ENCODE measurements at places on chromosomes 7 and 10.

GRCh38 chr7:148721390-148721789 is 22.7 kb downstream of the CUL1 start:
- no peak for DNase-seq

DNA sequence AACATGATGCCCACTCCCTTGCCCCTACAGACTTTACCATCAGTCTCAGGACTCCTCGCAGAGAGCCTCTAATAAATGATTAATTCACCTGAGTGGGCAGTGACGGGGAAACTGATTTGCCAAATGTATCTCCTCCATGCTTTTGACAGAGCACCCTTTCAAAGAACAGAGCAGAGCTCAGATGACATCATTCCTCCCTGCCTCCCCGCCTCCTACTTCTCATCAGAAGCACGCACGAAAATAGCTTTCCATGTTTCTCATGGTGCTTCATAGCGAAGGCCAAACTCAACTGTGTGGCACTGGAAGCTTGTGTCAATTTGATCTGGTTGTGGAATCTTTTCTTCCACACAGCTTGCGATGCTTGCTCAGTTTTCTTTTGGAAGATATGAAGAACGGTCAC is 442.5 kb downstream of the RPS24 start:
- no peak for DNase-seq

DNA sequence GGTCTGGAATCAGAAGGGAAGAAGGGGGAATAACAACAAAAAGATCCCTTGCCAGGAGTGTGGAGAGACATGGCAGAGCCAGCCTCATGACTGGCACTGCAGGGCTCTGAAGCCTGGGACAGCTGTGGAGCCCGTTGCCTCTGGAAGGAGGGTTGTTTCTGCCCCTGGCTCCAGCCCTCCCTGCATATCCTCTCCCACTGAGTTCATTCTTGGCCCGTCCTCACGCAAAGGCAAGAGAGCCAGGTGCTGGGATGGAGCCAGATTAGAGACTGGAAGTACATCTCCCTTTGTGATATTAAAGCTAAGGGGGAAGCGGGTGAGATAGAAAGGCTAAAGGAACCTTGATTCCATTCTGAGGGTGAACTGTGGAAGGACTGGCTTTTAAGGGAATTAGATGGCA is 141.5 kb upstream of the NPVF start:
- DNase-seq, result no peak

GRCh38 chr7:108360058-108360800 is 96.0 kb downstream of the NRCAM start:
- DNase-seq, result no peak

DNA sequence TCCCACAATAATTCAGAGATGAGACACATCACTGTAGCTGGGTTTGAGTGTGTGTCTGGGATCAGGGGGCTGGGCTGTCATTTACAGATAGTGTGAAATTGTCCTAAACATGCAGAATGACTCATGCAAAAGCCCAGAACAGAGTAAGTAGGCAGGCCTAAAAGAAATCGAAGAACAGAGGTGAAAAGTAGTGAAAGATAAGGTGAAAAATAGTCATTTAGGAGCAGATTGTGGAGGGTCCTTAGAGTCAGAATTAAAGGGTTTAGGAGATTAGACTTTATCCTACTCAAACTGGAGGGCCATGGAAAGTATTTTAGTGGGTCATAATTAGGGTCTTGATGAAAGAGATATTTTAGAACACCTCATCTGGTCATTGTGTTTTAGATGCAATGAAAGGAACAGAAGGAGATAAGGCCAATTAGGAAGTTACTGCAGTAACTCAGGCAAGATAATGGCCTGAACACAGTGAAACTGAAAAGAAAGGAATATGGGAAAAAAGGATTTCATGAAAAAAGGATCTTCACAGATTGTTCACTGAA is 58.3 kb upstream of the NEBL start:
- no peak for DNase-seq

GRCh38 chr10:104240078-104240477 is 7.9 kb upstream of the CFAP43 start:
- DNase-seq, result no peak

- no peak for DNase-seq
Observed at GRCh38 chr7:452226-452751, 67.4 kb downstream of the PDGFA start.

DNA sequence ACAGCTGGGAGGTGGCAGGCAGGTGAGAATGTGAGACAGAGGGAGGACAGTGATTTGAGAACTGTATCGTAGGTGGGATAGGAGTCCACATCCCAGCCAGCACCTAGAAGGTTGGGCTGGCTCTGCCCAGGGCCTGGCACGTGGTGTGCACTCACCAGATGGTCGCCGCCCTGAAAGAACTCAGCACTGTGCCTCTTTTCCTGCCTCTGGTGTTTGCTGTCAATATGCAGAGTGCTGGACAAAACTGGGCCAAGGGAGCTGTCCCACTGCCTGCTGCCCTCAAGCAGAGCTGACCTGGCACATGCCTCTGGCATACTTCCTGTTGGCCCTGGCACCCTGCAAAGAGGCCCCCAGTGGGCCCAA is 36.8 kb downstream of the CHST3 start:
- DNase-seq, result no peak

DNA sequence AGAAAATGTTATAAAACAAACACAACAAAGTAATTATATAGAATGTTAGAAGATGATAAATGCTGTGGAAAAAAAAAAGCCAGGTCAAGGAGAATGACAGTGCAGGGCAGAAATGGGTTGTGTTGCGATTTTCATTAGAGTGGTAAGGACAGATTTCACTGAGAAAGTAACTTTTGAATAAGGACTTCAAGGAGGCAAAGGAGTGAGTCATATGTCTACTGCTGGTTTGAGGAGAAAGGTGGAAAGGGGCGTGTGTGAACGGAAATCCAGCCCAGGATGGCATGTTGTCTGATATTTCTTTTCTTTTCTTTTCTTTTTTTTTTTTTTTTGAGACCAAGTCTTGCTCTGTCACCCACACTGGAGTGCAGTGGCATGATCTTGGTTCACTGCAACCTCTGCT is 12.3 kb upstream of the DLD start:
- no peak for DNase-seq

GRCh38 chr7:81956520-81956919 is 186.7 kb upstream of the HGF start:
- no peak for DNase-seq

DNA sequence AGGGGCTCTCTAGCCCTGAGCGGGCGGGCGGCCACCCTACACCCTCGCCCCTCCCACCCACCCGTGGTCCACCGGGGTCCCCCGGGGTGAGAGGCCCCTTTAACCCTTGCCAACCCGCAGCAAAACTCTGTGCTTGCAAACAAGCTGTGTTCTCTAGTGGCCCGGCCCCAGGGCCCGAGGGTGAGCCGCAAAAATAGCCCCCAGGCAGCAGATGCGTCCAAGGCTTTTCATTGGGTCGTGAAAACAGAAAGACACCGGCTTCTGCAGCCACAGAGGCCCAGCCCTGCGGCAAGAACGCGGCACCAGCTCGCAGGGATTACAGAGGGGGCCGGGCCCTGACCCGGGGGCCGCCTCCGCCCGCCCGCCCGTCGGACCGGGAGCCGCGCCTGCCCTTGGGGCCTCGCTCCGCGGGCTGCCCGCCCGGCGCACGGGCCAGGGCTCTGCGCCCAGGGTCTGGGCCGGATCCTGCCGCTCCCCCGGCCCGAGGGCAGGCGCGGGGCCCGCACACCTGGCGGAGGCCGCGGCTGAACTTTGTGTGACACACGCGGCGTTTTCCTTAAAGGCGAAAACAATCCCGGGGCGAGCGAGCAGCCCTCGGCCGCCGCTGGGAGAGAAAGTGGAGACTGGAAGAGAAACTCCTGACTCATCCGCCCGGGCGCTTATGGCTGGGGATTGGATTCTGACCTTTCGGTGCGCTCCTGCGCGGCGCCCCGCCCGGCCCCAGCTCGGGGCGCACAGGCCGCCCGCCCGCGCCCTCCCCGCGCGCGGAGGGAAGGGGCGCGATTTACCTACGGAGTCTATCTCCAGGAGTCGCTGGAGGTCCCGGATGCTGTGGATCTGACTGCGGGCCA is 2.8 kb downstream of the PDGFA start:
- DNase-seq, result no peak

DNA sequence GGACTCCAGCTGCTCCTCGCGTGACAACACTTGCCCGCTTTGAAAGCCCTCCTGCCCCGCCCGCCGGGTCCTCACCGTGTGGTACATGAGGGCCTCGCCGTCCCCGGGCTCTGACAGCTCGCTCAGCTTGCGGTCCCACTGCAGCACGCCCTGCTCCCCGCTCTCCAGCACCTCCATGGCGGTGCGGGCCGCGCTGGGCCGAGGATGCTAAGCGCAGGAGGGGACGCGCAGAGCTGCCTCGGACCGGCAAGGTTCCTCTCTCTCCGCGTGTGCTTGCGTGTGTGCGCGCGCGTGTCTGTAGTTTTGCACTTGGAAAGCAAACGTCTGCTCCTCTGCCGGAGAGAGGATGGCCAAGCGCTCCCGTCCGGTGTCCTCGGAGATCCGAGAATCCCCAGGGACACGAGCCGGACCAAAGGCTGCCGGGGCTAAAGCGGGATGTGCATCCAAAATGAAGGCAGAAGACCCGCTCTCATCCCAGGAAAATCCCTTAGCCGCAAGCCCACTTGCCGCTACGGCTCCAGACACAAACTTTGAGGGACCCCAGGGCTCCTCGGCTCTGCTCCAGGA is at the start of gene CREB3L2:
TSS of gene CREB3L2 (minus strand) at position 558 of the 567 bp plus-strand sequence. CDS start at position 177, 381 bp downstream.
- no peak for DNase-seq

DNA sequence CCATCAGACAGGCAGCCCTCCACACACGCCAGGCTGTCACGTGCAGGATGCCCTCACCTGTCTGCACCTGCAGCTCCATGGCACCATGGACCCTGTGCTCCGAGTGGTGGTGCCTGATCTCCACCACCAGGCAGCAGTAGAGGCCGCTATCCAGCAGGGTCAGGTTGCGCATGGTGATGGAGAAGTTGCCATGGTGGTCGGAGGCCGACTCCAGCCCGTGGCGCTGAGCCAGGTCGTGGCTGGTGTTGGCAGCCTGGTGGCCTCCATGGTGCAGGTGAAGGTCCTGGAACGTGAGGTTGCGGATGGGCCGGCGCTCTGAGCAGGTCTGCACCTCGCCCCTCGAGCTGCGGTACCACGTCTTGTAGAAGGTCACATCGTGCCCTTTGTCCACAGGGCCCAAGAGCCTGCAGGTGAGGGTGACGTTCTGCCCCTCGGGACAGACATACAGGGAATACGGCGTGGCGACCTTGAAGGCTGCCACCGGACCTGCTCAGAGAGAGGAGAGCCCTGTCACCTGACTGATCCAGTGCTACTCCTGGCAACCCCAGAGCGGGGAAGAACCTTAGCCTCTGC is 11.7 kb downstream of the VSIR start:
- no peak for DNase-seq

DNA sequence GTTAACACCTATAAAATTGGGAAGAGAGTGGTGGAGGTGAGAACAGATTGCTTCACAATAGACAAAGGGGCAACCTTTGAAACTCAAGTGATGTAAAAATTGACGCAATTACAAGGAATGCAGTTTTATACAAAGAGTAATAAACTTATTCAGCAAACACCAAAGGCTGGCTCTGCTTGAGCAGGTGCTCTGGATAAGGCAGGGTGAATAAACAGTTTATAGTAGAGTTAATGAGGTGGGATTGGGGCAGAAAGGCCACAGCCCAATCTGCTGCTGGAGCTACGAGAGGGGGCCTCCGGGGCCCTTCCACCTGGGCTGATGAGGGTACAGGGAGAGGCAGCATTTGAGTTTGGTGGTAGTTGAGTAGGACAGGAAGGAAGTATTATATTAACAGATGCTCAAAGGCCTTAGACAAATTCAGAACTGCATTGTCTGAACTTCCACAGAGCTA is 6.0 kb downstream of the MUC12 start:
- no peak for DNase-seq

DNA sequence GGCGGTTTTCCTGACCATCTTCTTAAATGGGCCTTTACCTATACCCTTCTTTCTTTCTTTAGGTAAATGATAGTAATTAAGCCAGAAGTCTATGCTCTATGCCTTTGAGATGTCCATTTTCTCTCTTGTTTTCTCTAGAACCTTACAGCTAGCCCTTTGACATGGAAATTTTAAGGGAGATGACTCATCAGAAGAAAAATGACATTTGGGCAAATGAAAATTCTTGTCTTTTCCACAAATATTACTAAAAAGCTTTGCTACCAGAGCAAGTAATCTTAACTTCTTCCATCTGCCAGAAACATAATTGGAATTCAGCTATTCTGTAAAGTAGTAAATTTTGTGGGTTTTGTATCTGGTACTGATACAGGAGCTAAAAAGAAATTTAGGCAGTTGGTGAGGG is 59.5 kb downstream of the CCDC3 start:
- DNase-seq, result no peak

GRCh38 chr7:127600885-127601284 is 7.3 kb downstream of the FSCN3 start:
- DNase-seq, result no peak

DNA sequence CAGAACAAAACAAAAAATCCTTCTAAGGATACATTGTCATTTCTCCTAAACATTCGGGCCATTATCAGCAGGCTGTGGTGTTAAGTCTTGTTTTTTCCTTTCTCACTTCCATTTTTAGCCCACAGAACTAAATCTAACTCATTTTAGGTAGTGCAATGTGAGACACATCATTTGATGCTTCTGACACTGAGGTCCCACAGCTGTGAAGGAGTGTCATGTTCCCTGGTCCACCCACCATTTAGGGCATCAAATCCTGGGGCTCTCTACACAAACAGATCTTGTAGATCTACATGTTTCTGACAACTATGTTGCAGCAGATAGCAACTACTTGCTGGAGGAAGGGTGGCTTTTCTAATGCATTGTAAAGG is 232.5 kb upstream of the IGFBP3 start:
- no peak for DNase-seq

DNA sequence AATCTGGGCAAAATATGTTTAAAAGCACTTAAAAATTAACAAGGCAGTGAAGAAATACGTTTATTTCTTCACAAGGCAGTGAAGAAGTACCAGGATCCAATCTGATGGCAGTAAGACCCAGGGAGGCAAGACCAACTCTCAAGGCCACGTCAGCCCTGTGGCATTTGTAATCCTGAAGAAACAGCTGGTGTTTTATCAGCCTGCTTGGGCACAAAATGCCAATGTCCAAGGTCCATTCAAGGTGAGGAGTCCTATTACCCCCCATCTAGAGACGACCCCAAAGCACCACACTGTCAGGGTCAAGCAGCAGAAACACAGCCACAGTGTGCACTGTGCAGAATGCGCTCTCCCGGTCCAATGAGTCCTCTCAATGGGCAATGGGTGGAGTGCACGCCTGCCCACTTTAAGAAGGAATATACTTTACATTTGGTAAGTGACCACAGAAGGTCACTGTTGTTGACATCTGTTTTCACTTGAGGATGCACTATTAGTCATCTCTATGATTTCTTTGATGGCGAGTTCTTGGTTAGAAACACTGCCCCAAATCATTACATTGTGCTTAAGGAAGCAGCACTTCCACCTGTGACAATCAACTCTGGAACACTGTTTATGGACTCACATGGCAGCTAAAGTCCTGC is 12.8 kb downstream of the CPXM2 start:
- DNase-seq, result no peak

GRCh38 chr10:79292891-79293746 is 54.1 kb upstream of the PPIF start:
- DNase-seq, result peak; percentile 10

- DNase-seq, result no peak
Observed at GRCh38 chr10:71864911-71865361, 13.9 kb upstream of the PSAP start.

GRCh38 chr7:13845601-13846000 is 143.9 kb downstream of the ETV1 start:
- DNase-seq, result no peak

- no peak for DNase-seq
Observed at GRCh38 chr10:71084818-71085126, 127.6 kb upstream of the UNC5B start.
